K562 (cell line): ENCODE measurements at places on chromosomes 1 and 21. TPM values are rescaled to one million over a fixed set of nuclear protein-coding genes. Genes with fewer than 3 reads are reported as not detected.

The NID1 gene
- total RNA-seq: 0.22 and 0.27 TPM in 2 replicates

The RGS1 gene
- total RNA-seq: 0.42 TPM in 1 of 2 replicates, not detected in the other

The ZNF683 gene
- not detected in 2 replicates for total RNA-seq

The DNAJC28 gene
- total RNA-seq: 0.49 and 0.82 TPM in 2 replicates

The CNTN2 gene
- total RNA-seq: not detected in 2 replicates

The NBPF10 gene
- 0.72 and 0.89 TPM in 2 replicates for total RNA-seq

The MMEL1 gene
- not detected in 2 replicates for total RNA-seq

The CLCNKB gene
- 1.1 TPM in 2 replicates for total RNA-seq

The BARHL2 gene
- 0.11 TPM in 2 replicates for total RNA-seq

The TTC3 gene
- 70.2 and 72.3 TPM in 2 replicates for total RNA-seq

The IFI44L gene
- 0.18 and 0.22 TPM in 2 replicates for total RNA-seq

The BACH1 gene
- total RNA-seq: 53.6 and 58.5 TPM in 2 replicates
